COLO829 (cell line): ENCODE measurements at places on chromosomes 4 and X.

DNA sequence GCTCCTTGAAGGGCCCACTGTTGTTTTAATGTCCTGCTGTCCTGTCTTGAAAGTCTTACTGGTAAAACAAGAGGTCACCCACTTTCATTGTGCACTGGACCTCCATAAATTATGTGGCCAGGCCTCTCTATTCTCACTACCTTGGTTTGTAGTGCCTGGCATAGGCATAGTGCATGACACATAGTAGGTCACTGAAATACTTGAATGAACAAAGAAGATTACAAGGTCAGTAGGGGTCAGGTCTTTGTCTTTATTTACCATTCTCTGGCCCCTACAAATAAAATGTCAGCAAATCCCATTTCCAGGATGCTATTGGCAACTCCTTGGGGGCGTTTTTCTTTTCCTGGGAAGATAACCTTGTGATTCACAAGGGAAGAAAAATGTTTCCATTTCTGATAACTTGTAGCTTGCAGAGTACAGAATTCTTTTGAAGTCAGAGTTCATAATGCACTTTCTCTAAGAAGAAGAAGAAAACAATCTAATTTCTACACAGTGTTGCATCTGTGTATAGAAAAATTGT is 1.4 kb downstream of the PGM2 start:
- no peak for DNase-seq

- no peak for DNase-seq
These were observed 755.5 kb downstream of the GLUD2 start for GRCh38 chrX:121802881-121803412.

- DNase-seq, result no peak
These were observed 24.8 kb upstream of the MSANTD1 start for GRCh38 chr4:3223956-3224748.

GRCh38 chrX:55593296-55593695 is 29.9 kb upstream of the FOXR2 start:
- no peak for DNase-seq

DNA sequence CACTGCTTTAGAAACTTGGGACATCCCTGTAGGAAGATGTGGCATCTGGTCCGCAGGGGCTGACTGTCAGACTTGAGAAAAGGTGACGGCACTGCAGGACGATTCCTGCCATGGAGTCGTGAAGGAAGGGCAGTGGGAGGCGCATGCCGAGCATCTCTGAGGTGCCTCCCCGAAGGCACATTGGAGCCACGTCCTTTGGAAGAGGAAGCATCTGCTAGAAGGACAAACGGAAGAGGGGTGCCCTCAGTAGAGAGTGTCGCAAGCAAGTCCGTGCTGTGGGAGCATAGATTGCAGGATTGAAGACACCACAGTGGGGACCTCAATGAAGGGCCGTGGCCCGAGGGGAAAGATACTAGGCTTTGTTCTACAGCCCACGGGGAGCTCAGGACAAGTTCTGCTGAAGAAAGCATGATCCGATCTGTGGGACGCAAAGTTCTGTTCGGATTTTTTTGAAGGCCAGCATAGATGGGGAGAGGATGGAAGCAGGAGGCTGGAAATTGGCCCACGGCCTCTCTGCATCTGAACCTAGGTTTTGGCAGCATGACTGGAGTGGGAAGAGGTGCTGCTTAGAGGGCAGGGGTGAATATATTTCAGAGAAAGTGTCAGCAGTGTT is 24.2 kb upstream of the HELT start:
- no peak for DNase-seq

DNA sequence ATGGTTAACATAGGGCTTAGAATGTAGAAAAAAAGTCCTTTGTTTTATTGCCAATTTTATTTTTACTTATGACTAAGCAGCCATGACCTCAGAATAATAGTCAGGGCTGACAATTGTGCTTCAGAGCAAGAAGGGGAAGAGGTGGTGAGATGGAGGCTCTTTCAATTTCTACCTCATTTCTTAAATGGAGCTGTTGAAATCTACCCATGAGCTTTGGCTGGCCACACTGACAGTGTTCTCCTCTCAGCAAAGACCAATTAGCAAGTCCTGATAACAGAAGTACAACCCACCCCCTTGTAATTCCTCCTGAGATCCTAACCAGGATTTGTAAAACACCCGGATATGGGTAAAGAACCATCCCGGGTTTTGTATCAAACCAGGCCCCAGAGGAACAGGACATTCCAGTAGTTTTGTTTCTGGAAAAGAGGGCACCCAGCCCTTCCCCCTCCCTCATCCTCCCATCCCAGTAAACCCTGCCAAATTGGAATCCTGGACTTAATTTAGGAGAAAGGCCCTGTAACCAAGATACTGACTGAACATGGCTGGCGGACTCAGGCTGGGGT is at the start of gene HEPH:
Gene HEPH (plus strand): TSS at position 399 of the 563 bp plus-strand sequence. CDS start 6,324 bp downstream, outside the sequence.
- no peak for DNase-seq
